ENCODE measurements at places on chromosomes 3 and 15. TPM values are rescaled to one million over a fixed set of nuclear protein-coding genes. Genes with fewer than 3 reads are reported as not detected.

Gene CCDC39
- polyA plus RNA-seq: not detected

Gene RPP25
- 13.1 TPM for polyA plus RNA-seq

Gene FHIT
- 0.47 TPM for polyA plus RNA-seq

Gene ZDHHC19
- polyA plus RNA-seq: not detected

Gene SLC28A1
- polyA plus RNA-seq: not detected

Gene HRG
- not detected for polyA plus RNA-seq

Gene ACTC1
- 0.64 TPM for polyA plus RNA-seq

Gene HDDC3
- 20.2 TPM for polyA plus RNA-seq

Gene ANKUB1
- polyA plus RNA-seq: not detected

Gene GOLGA8J
- not detected for polyA plus RNA-seq
